ENCODE measurements at places on chromosomes 7 and 10. TPM values are rescaled to one million over a fixed set of nuclear protein-coding genes. Genes with fewer than 3 reads are reported as not detected.

The NUDT5 gene
- 125 TPM for polyA plus RNA-seq

The MBL2 gene
- not detected for polyA plus RNA-seq

The GRM3 gene
- not detected for polyA plus RNA-seq

The CCDC7 gene
- polyA plus RNA-seq, result 0.43 TPM

DNA sequence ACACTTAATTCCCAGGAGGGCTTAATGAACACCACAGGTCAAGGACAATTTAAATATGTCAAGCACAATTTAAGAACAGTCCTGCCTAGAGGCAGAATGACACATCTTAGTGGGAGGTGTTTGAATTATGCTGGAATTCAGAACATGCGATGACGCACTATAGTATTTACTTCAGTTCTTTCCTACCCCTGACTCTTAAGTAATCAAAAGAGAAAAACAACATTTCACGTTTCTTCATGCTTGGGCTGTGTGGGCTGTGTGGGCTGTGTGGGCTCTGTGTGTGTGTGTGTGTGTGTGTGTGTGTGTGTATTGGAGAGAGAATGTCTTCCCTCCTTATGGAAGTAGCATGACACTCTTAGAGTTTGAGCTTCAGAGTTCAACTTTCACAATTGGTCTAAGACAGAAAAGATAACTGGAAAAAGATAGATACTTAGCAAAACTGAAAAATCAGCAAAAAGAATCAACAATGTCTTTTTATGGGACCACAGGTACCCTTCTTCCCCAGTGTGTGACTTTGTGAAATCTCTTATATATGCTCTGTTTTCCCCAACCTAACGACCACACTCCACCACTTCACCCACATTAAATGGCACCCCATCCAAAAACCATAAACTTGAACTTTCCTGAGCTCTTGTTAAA is 33.7 kb upstream of the CABCOCO1 start:
- DNase-seq, result peak; percentile 71

- DNase-seq, result no peak
These were observed 286.9 kb downstream of the SORCS1 start for GRCh38 chr10:106877574-106877973.

GRCh38 chr7:41567031-41567730 is 135.7 kb downstream of the INHBA start:
- no peak for DNase-seq

DNA sequence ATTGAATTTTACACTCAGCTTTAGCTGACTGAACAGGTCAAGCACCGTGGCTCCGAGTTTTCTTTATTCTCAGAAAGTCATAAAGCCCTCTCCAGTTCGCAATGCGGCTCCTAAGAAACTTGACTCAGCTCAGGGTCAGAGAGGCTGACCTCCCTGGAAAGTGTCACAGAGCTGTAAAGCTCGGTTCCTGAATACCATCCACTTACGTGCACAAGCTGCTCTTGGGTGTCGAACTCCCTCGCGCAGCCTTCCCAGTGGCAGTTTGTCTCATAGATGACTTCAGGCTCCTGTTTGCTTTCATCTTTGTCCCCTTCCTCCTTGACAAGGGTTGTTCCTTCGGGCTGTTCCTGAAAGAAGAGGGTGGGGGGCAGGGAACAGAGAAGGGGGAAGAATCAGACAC is 213.7 kb downstream of the GLI3 start:
- no peak for DNase-seq

- DNase-seq, result no peak
These were observed 27.2 kb upstream of the WNT16 start for GRCh38 chr7:121301446-121302213.

GRCh38 chr7:142808461-142808801 is 37.7 kb downstream of the PRSS2 start:
- DNase-seq, result no peak
